WTC11 (cell line): ENCODE measurements at places on chromosomes 1 and 21. TPM values are rescaled to one million over a fixed set of nuclear protein-coding genes. Genes with fewer than 3 reads are reported as not detected.

The BLACAT1 gene
- total RNA-seq = 5.2 to 9.8 TPM (median 5.3 TPM) in 3 replicates

The AK5 gene
- 2.7 to 4.6 TPM (median 3.0 TPM) in 3 replicates for total RNA-seq

The FCGR3A gene
- 0.11 to 0.32 TPM (median 0.11 TPM) in 3 replicates for total RNA-seq

The OR6Y1 gene
- not detected in 3 replicates for total RNA-seq

The KCNT2 gene
- total RNA-seq = 11.6 to 14.2 TPM (median 12.4 TPM) in 3 replicates

The MRPL24 gene
- total RNA-seq = 35.1 to 37.4 TPM (median 35.2 TPM) in 3 replicates

The LIN9 gene
- 10.4 to 15.7 TPM (median 10.7 TPM) in 3 replicates for total RNA-seq

- no peak for DNase-seq
Measured at GRCh38 chr1:38151399-38151798, 104.8 kb upstream of the POU3F1 start.

GRCh38 chr1:53385276-53386225 is 57.7 kb upstream of the LRP8 start:
- no peak for DNase-seq

- DNase-seq = no peak
Measured at GRCh38 chr1:206558794-206559671, 51.7 kb downstream of the RASSF5 start.

DNA sequence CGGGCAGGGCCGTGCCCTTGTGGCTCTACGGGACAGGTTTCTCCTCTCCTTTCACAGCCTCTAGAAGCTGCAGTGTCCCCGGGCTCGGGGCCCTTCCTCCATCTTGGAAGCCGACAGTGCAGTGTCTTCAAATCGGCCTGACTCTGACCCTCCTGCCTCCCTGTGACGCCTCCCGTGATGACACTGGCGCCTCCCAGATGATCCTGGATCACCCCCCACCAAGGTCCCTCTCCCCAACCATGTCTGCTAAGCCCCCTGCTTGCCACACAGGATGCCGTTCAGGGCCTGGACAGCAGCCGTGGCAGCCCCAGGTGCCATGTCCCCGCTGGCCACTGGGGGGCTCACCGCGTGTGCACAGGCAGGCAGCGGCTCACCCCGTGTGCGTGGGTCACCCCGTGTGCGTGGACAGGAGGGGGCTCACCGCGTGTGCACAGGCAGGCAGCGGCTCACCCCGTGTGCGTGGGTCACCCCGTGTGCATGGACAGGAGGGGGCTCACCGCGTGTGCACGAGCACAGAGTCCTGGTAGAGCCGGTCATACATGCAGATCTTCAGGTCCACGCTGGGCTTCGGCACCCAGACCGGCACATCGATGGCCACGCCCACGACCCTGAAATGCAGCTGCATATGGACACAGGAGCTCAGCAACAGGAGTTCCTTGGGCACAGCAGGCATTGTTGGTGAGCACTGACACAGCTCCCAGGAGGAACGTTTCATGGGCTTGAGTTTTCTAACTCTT is 24.9 kb upstream of the TMEM52 start:
- DNase-seq = peak; percentile 85

DNA sequence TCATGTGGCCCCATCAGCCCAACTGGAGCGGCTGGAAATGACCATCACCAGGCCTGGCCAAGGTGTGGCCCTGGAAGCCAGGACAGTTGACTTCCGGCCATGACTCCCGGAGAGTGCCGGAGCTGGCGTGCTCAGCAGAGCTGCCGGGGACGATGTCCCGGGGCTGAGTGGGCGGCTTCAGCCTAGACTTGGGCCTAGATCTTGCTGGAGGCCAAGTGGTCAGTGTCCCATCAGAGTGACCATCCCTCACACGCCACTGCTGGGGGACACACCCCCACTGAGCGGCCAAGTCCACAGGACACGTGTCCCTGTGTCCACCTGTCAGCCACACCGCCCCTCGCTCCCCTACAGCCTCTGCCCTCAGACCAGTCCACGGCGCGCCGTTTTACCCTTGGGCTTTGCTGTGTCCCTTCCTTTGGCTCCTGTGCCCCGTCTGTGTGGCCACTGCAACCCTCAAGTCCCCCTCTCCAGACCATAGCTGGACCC is 4.0 kb downstream of the FAAP20 start:
- DNase-seq = no peak

GRCh38 chr1:88378560-88378959 is 305.5 kb upstream of the PKN2 start:
- no peak for DNase-seq

DNA sequence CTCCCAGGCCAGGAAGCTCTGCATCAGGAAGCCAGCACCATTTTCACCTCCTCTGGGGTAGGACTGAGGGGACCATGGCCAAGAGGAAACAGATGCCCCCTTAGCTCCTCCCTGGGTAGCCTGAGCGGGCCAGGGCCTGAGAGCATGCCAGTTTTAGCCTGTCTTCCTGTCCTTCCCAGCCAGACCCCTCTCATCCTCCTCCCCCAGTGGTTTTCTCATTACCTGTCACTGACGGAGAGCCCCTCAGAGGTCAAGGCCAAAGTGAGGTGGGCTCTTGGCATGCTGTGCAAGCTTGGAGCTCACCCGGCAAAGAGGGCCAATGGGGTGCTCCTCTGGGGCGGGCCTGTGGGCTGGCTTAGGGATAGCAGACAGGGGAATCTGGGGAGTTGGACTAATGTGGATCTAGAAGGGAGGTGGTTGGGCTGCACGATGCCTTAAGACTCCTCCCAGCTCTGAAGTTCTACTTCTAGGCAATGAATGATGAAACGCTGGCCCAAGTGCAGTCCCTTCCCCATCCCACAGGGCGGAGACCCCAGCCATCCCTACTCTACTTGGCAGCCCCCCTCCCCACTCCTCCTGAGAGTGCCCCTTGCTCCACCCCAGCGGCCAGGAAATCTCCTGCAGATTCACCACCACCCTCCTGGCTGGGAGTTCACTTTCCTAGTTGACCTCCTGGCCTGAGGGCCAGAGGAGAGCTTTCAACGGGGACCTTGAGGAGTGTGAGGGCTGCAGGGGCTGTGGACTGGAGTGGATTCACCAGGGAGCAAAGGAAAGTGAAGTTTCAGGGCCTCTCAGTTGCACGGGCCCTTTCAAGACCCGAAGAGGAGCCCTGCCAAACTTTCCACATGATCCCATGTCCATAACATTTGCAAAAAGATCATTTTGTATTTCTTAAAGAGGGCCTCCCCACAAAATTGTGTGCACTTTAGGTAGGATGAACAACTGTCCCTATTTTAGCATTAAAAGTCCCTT is 9.4 kb upstream of the LMNA start:
- peak; percentile 57 for DNase-seq

DNA sequence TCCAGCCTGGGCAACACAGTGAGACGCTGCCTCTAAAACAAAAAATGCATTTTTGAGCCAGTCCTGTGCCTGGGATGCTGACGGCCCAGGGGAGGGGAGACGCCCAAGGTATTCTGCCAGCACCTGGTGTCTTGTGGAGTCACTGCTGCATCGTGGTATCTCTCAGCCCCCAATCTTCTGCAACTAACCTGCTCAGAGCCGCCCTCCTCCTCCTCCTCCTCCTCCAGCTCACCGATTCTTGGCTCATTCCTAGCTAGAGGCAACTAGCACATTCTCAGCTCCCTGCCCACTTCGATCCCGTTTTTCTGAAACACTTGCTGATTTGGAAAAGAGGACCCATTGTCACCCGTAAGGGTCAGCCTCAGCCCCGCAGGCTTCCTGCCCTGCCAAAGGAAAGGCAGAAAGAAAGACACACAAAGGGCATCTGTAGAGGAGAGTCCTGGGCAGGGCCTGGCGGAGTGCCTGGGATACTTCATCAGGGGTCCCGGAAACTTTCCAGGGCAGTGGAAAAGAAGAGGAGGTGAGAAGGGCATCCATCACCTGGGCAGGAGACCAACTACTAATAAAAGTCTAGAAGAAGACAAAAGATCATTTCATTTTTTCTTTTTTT is 20.7 kb downstream of the GPR157 start:
- DNase-seq = no peak

GRCh38 chr1:186681801-186682200 is 1.6 kb upstream of the PTGS2 start:
- DNase-seq = no peak

DNA sequence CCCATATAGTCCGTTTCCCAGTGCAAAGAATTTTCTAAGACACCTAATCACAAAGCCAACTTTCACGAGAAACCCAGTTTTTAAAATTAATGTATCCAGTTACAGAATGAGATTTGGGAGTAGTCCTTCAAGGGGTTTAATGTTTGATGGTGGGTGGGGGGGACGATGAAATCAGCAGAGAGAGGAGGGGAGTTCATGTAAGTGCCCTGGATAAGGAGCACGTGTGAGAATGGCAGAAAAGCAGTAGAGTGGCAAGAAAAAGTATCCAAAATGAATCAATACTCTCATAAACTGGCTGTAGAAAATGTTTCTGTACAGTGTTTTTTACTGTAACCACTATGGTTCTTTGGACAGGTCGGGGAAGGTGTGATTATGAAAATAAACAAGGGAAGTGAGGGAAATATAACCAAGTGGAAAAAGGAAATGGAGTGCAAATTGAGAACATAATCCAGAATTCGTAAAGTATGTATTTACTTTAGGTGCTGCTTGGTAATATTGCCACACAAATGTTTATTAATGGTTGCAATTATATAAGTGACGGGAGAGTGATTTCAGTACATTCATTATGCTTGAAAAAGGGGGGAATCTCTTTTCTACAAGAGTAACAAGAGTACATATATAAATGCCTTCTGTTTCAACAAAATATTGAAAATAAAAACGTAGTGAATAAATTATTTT is 118.7 kb upstream of the RRP15 start:
- no peak for DNase-seq

- DNase-seq = no peak
Measured at GRCh38 chr1:181100015-181100905, 11.8 kb downstream of the IER5 start.

GRCh38 chr1:212699104-212699624 is 476 bp downstream of the BATF3 start:
- DNase-seq = peak; percentile 76

DNA sequence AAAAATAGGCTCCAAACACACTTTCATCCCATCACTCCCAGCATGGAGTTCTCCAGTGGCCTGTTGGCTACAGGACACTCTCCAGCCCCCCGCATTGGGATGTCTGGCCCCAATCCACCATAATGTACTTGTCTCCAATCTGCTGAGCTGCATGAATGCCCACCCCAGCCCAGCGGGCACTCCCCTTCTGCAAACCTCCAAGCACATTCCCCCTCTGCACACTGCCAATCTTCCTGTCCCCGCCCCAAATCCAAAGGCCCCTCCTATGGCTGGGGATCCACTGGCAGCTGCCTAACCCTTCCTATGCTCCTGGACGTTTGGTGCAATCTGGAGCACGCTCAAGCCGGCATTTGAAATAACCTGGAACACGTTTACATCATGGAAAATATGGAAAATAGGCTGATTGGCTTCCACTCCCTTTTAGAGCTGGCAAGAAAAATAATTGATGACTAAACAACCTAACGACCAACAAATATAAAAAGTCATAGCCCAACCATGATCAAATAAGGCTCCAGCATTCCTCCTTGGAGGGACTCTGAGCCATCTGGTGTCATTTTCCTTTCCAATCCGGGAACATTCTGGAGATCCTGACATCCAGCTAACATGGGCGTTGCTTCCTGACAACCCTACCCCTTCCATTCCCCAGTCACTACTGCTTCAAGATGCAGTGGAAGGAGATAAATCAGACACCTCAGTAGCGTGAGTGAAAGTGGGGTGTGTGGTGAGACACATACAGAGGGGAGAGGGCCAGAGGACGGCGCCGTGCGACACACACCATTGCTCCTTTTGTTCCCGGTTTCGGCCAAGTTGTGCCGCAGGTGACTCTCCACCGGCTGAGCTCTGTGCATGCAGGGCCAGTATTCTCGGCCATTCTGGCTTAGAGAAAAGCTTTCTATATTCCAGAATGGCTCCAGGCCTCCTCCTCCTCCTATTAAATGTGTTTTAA is 41.6 kb downstream of the PDE9A start:
- no peak for DNase-seq

DNA sequence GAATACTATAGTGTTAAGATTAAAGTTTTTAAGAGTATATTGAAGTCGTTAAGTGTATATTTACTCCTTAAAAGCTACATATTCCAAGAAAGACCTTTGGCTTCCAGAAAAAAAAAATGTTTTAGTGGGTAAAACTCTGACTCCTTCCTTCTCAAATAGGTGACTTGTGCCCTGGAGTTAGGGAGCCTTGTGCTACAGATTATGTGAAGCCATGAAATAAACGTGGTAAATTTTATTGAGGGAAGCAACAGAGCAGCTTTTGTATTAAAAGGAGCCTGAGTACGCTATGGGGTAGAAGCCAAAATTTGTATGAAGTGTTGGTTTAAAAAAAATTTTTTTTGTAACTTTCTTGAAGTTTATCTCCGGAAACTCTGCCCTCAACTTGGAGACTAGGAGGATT is 994 bp downstream of the RO60 start:
- no peak for DNase-seq
